ENCODE measurements at places on chromosomes 4 and X.

- DNase-seq, result no peak
Measured at GRCh38 chr4:75722417-75722816, 2.0 kb upstream of the USO1 start.

DNA sequence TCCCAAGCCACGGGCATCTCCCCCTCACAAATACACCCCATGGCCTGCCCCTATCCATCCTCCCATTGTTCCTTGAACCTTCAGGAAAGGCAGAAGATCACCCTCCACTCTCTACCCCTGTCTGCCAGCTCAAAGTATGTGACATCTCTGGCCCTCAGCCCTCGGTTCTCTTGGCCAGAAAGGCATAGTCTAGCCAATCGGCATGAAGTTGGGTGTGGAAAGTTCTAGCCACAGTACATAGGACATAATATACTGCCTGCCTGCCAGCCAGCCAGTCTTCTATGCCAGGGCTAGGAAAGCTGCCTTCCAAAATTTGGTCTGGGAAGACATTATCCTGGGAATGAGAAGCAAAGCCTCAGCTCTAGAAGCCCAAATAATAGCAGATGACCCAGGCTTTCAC is 3.2 kb upstream of the PLP1 start:
- no peak for DNase-seq

- DNase-seq, result no peak
Measured at GRCh38 chrX:115408771-115409400, 119.4 kb downstream of the LUZP4 start.

GRCh38 chrX:58051346-58051745 is 141.1 kb upstream of the ZXDA start:
- DNase-seq, result no peak

DNA sequence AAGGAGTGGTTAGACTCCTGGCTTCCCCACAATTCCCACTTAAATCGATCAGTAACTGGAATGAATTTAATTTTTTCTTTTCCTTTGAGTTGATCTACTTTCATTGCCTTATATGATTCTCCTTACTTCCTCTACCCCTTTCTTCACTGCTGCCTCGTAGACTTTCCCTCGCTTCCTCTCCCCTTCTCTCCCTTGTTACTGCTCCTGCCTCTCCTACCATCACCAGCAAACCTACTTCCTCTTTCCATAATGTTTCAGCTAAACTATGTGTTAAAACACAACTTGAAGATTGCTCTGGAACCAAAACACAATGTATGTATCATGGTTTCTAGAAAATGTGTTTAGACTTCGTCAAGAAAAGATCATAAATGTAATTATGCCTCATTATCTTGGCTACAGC is 132.0 kb upstream of the TET2 start:
- no peak for DNase-seq

- no peak for DNase-seq
Measured at GRCh38 chrX:153209347-153209746, 30.3 kb downstream of the MAGEA1 start.

DNA sequence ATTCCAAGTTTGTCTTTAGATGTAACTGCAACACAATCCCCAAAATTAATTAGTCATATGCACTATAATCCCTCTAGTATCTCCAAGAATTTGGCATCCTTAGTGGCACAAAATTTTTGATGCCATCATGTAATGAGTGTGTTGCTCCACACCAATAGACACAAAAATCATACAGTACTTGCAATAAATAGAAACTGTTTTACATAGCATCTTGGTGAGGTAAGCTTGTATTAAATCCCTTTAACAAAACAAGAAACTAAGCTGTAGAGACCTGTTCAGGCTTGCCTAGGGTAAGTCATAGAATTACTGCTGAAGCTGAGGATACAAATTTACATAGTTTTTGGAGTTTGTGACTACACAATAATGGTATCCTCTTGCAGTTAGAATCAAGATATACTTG is 64.5 kb upstream of the PRSS12 start:
- no peak for DNase-seq

GRCh38 chr4:184693056-184693455 is 40.8 kb downstream of the CENPU start:
- no peak for DNase-seq

- no peak for DNase-seq
Measured at GRCh38 chr4:90606781-90607180, 479.6 kb downstream of the CCSER1 start.

GRCh38 chr4:11404431-11404830 is 24.3 kb downstream of the HS3ST1 start:
- no peak for DNase-seq

- DNase-seq, result no peak
Measured at GRCh38 chrX:10171249-10171648, 14.5 kb downstream of the CLCN4 start.

DNA sequence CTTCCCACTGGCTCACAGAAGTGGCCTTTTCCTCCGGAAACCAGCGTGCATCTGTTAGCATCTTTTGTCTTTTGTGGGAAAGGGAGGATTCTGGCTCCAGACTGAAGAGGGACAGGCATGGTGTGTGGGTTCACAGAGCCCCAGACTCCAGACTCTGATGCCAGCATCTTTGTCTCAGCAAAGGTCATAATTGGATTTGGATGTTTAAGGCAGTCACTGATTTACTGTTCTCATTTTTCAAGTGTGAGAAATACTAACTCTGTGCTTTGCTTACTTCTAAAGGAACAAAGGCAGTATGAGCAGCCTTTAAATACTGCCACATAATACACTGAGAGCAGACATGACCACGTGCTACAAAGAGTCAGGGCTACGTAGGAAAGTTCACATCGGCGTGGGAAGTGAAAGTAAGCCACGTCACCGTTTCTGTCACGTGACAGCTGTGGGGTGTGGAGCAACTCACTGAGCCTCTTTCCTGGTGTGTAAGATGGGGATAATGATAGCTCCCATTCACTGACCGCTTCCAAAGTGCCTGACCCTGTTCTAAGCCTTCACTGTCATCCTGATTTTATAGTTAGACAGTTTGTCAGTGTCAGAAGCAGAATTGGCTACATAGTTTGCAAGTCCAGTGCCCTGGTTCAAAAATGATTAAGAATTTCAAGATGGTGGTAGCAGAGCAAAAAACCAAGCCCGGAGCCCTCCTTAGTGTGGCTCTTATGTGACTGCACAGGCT is 24.8 kb upstream of the TMSB4X start:
- DNase-seq, result peak; percentile 72

DNA sequence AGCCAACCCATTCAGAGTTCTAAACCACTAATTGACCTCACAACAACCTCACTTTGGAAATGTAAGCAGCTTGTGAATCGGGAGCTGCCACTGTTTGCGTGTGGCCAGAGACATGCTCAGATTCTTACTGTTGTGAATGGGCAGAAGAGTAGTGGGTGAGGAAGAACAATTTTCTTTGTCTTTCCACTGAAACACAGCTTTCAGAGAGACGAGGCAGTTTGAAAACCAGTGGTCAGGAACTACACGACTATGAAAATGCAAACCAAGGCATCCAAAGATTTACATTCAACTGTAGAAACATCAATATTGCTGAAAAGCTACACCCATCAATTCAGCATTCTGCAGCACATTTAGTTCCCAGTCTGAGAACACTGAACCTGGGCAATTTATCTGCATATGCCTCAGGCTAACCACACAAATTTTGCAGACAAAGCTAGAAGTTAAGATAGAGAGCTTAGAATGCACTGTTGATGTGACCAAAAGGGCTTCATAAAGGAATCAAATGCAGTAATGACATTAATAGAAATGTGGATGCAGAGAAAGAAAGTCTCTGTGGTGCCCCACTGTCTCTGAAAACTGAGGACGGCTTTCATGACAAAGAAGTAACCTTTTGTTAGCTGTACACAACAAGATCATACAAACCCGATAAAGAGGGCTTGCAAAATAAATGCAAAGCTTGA is 134.3 kb downstream of the APBB2 start:
- no peak for DNase-seq

- no peak for DNase-seq
Measured at GRCh38 chr4:85500110-85500867, 25.3 kb downstream of the ARHGAP24 start.

DNA sequence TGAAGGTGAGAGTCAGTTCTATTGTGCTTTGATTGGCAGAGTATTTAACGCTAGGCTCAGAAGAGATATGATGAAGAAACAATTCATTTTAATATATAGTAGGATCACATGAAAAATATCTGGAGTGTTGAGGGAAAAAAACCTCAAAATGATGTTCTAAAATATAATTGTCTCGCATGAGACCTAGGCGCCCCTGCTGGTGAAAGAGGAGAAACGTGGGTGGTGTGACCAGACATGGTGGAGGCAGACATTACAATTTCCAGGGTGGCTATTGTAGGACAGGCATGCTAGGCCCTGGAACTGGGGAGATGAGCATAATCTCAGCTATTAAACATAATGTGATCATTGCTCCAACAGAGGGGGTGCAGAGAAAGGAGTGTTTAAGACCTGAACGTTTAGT is 210.0 kb downstream of the HS3ST1 start:
- DNase-seq, result no peak

GRCh38 chr4:53103481-53103880 is 241.4 kb downstream of the RASL11B start:
- DNase-seq, result no peak

All from activated CD4-positive, alpha-beta T cell treated with anti-CD3 and anti-CD28 coated beads for 24 hours (primary cell).